ENCODE measurements at places on chromosomes 1 and 21.

DNA sequence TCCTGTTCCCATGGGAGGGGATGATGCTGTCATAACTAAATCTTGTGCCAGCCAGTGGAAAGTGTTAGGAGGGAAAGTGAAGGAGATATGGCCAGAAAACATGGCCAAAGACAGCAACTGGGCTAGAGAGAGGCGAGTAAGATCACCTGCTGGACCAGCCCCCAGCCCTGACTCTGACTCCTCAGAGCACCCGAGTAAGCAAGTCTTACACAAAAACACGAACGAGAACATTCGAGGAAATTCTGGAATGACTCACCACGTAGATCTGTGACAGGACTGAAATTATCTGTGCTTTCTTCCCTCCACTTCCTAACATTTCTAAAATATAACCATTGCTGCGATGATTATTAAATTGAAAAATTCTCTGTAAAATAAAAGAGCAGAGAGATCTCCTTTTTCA, 9.2 kb downstream of the ZNF496 start:
- no peak for DNase-seq

DNA sequence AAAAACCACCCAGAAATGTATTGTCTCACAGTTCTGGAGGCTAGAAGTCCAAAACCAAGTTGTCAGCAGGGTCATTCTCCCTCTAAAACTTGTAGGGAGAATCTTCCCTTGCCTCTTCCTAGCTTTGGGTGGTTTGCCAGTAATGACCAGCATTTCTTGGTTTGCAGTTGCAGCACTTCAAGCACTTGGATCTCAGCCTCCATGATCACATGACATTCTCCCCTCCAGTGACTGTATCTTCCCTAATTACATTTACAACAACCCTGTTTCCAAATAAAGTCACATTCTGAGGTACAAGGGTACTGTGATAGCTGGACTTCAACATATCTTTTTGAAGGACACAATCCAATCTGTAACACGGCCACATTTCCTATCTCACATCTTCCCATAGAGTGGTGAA, 37.2 kb downstream of the EVI5 start:
- DNase-seq: no peak

DNA sequence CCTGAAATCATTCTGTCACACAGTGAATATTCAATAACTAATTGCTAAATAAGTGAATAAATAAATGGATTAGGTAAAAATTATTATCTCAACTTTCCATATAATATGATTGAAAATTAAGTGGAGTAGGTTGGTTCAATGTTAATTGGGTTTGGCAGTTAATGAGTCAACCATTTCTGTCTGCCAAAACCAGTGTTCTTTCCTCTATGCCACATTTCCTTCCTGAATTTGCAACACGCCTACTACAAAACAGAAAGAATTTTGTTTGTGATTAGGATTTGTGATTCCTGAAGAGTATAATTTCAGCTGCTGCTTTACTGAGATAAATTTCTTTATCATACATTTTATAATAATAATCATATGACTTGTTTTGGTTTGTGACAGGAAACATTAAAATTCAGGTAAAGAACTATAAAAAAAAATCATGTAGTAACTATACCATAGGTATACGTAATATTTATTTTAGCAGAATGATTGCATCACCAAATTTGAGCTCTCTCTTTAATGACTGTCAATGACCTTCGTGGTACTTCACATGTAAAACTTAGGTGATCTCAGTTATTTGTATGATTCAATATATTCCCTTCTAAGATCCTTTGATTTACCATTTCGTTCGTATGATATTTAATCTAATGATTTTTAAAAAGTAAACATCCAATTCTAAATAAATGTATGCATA, 241.3 kb downstream of the KCNT2 start:
- no peak for DNase-seq

GRCh38 chr1:201790261-201790660, 38.7 kb upstream of the IPO9 start:
- no peak for DNase-seq

GRCh38 chr1:30337324-30337620, 386.1 kb downstream of the MATN1 start:
- peak; percentile 60 for DNase-seq

DNA sequence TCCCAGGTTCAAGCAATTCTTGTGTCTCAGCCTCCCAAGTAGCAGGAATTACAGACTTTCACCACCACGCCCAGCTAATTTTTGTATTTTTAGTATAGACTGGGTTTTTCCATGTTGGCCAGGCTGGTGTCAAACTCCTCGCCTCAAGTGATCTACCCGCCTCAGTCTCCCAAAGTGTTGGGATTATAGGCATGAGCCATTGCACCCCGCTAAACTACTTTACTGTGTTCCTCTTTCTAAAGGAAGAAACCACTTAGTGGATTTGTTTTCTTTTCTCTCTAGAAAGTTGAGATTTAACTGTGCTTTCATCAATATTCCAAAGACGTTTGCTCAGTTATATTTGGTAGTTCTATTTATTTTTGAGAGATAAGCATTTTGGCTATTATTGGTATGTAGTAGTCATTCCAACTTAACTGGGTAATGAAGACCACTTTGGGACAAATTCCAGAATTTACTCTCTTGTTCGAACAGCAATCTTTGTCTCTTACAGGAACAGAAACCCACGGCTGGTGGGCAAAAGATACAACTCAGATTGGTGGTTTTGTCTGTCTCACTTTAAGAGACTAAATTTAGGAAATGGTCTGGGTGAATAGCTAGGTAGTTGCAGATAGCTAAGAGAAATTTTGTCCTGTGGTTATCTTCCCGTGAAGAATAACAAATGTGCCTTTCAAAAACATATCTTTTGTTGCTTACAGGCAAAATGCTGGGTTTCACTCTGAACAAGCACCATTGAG, 103.5 kb upstream of the CD55 start:
- DNase-seq: no peak

GRCh38 chr1:67532452-67533216, 102.4 kb upstream of the SERBP1 start:
- peak; percentile 83 for DNase-seq

DNA sequence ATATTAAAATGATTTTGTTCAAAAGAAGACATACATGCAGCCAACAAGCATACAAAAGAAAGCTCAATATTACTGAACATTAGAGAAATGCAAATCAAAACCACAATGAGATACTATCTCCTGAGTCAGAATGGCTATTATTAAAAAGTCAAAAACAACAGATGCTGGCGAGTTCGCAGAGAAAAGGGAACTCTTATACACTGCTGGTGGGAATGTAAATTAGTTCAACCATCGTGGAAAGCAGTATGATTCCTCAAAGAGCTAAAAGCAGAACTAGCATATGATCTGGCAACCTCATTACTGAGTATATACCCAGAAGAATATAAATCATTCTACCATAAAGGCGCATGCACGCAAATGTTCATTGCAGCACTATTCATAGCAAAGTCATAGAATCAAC, 126.0 kb upstream of the HMCN1 start:
- no peak for DNase-seq

GRCh38 chr1:67439277-67440029, 9.3 kb upstream of the SERBP1 start:
- DNase-seq: no peak

GRCh38 chr21:37182222-37182621, 84.9 kb downstream of the VPS26C start:
- DNase-seq: no peak

GRCh38 chr1:225565847-225566246, 87.1 kb downstream of the ENAH start:
- DNase-seq: no peak

DNA sequence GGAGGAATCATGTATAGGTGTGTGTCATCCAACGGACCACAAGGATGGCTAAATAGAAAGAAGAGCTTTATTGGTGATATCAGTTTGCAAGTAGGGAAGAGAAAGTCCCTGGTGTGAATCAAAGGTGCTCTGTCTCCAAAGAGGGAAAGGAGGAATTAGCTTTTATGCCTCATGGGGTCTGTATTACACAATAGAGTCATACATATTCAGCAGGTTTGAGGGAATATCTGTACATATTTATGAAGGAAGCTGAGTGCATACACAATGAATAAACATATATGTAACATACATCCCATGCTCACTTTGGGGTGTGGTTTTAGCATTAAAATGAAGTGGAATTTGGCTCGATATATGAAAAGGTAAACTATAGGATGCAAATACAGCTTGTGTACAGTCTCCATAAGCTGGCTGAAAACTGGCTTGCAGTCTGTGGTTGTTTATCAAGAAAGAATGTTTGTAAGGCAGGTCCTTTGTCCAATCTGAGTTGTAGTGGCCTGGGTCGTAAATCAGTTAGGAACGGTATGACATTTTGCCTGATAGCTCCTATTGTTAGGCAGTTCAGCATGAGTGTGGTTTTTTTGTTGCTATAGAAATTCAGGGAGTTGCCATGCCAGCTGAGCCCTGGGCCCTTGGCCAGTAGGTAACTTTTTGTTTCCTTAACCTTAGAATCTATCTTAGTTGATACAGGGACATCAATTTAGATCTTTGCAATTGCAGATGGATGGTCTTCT, 198.0 kb upstream of the ZP4 start:
- no peak for DNase-seq

GRCh38 chr1:248696261-248696660, 6.3 kb downstream of the OR14I1 start:
- DNase-seq: no peak
